ENCODE measurements at places on chromosomes 7 and 10. TPM values are rescaled to one million over a fixed set of nuclear protein-coding genes. Genes with fewer than 3 reads are reported as not detected.

- H3K36me3 ChIP-seq, result no peaks in the 10 kb centered on the region
- peaks cover 31% of the 10 kb centered on the region for H3K27me3 ChIP-seq
- no peaks in the 10 kb centered on the region for H3K4me1 ChIP-seq
- no peak for DNase-seq
- no peak overlapping the region for H3K4me3 ChIP-seq
Observed at GRCh38 chr10:111085690-111086353, 9.0 kb downstream of the ADRA2A start.

GRCh38 chr10:130464426-130464825 lies 328.2 kb downstream of the GLRX3 start:
- peaks cover 4% of the 10 kb centered on the region for H3K36me3 ChIP-seq
- no peak for DNase-seq
- peaks cover 5% of the 10 kb centered on the region for H3K4me1 ChIP-seq
- no peak overlapping the region for H3K4me3 ChIP-seq
- H3K27ac ChIP-seq, result no peak overlapping the region

GRCh38 chr7:26535483-26536007 lies 243.9 kb downstream of the SNX10 start:
- peak overlapping the region; percentile 73 for H3K27ac ChIP-seq
- peaks cover 28% of the 10 kb centered on the region for H3K4me1 ChIP-seq
- H3K4me3 ChIP-seq, result no peak overlapping the region
- DNase-seq, result no peak
- peaks cover 26% of the 10 kb centered on the region for H3K27me3 ChIP-seq

DNA sequence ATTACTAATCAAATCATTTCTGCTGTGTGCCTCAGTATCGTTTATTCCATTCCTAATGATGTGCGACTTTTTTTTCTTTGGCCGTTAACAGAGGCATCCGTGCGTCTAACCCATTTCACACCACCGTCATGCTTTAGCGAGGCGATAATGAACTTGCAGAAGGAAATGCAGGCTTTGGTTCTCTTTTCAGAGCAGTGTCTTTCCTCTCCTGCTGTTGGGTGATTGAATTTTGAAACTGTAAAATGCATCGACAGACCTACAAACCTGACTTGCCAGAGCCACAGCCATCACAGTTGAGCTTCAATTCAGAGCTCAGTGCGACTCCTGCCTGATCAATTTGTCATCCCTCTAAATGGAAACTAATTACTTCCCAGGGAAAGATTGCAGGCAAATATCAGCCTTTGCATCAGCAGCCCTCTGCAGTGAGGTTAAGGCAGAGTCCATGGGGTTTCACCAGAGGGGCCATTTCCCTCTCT lies 486.0 kb upstream of the GALNT17 start:
- H3K27ac ChIP-seq, result no peak overlapping the region
- no peaks in the 10 kb centered on the region for H3K27me3 ChIP-seq
- H3K4me3 ChIP-seq, result no peak overlapping the region
- peaks cover 7% of the 10 kb centered on the region for H3K36me3 ChIP-seq

- no peaks in the 10 kb centered on the region for H3K27me3 ChIP-seq
- DNase-seq, result no peak
- H3K36me3 ChIP-seq, result peaks cover 22% of the 10 kb centered on the region
- no peak overlapping the region for H3K4me3 ChIP-seq
Observed at GRCh38 chr7:86863452-86863851, 196.0 kb downstream of the ELAPOR2 start.

DNA sequence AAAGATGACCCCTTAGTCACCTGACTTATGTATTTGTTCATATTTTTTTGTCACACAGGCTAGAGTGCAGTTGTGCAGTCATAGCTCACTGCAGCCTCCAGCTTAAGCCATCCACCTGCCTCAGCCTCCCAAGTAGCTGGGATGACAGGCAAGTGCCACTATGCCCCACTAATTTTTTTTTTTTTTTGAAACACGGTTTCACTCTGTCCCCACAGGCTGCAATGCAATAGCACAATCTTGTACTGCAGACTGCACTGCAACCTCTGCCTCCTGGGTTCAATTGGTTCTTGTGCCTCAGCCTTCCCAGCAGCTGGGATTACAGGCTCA lies 1.8 kb downstream of the MBLAC1 start:
- H3K36me3 ChIP-seq, result no peaks in the 10 kb centered on the region
- peak overlapping the region; percentile 88 for H3K4me3 ChIP-seq
- peaks cover 29% of the 10 kb centered on the region for H3K4me1 ChIP-seq
- DNase-seq, result no peak
- H3K27ac ChIP-seq, result no peak overlapping the region

DNA sequence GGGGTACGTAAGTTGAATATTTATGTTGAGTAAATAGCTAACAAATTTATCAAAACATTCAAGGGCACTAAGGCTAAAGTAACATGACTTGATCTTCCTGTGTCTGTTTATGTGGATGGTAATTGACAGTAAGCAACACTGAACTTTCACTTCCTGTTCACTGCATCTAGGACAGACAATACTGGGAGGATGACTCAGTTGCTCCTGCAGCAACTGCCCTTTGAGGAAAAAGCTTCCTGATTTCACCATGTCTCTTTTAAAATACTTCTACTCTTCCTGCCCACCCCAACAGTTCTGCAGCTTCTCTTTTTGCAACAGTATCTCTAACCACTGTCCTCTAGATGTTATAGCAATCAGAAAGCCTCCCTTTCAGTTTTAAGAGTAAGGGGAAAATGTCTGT lies 76.6 kb upstream of the HGF start:
- H3K4me1 ChIP-seq, result peaks cover 4% of the 10 kb centered on the region
- DNase-seq, result no peak
- H3K36me3 ChIP-seq, result no peaks in the 10 kb centered on the region
- H3K27me3 ChIP-seq, result no peaks in the 10 kb centered on the region
- H3K27ac ChIP-seq, result peak overlapping the region; percentile 12
- no peak overlapping the region for H3K4me3 ChIP-seq

DNA sequence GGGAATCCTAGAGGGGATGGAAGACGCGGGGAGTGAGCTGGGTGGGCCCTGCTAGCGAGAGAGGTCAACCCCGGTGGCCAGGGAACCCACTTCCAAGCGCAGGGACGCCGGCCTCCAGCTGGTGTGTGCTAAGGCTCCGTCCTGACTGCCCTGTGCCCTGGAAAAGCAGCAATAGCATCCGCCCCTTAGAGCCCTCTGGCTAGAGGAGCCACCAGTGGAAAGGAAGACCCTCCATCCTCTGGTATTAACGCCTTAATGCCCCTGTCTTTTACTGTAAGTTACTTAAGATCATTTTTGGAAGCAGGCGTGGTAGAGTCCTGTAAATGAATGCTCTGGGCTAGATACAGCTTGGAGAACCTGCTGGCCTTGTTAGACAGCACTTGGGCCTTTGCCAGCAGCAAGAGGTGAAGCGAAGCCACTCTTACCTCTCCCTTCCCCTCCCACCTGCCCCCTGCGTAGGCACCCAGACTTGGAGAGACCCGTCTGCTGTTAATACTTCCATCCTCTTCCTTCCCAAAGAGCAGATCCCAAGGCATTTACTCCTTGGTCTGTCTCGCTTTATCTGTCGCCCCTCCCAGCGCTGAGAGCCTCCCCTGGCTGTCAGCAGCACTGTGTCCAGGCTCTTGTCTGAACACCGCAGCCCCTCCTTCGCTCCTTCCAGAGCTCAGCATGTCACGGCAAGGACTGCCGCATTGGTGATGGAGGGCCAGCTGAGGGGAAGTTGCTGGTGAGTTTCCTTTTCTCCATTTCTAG lies 4.6 kb downstream of the REPIN1 start:
- peak overlapping the region; percentile 93 for H3K27ac ChIP-seq
- H3K4me1 ChIP-seq, result peaks cover 55% of the 10 kb centered on the region
- peaks cover 2% of the 10 kb centered on the region for H3K27me3 ChIP-seq
- peaks cover 15% of the 10 kb centered on the region for H3K36me3 ChIP-seq
- DNase-seq, result no peak

DNA sequence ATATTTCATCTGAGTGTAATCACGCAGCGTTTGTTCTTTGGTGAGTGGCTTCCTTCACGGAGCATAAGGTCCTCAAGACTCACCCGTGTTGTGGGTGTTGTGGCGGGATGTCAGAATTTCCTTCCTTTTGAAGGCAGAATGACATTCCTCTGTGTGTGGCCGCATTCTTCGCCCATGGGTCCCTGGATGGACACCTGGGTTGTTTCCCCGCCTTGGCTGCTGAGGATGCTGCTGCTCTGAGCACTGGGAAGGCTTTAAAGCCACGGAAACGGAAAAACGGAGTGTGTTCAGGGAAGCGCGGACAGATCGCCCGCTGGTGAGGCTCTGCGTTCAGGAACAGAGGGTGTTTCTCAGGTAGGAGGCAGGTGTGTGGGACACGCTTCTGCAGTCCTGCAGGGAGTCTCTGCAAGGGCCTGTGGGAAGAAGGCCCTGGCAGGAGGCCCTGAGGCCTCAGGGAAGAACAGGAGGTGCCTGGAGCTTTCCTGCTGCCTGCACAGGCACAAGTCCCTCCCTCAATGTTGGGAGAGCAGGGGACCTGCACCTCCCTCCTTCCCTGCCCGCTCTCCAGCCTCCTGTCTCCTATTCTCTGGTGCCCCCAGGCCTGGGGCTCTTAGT lies 35.7 kb upstream of the SHH start:
- no peak overlapping the region for H3K27ac ChIP-seq
- H3K4me3 ChIP-seq, result no peak overlapping the region
- H3K27me3 ChIP-seq, result no peaks in the 10 kb centered on the region
- no peaks in the 10 kb centered on the region for H3K36me3 ChIP-seq

DNA sequence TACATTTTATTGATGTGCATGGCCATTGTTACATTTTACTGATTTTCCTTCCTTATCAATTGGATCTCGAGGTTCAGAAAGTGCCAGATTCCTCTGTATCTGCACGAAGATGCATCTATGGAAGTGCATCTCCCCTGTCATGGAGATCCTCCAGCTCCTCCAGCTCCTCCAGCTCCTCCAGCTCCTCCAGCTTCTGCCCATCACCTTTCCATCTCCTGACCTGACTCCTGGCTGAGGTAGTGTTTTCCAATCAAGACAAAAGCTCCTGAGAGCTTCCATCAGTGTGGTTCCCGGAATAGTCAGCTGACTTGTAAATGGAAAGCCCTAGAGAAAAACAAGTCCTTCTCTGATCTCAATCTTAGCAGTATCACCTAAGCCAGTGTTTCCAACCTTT lies 90.8 kb upstream of the KLF6 start:
- H3K4me1 ChIP-seq, result peaks cover 11% of the 10 kb centered on the region
- no peak overlapping the region for H3K27ac ChIP-seq
- H3K27me3 ChIP-seq, result no peaks in the 10 kb centered on the region
- no peak overlapping the region for H3K4me3 ChIP-seq

GRCh38 chr7:100221231-100221718 lies 1.5 kb downstream of the PVRIG start:
- DNase-seq, result no peak
- H3K36me3 ChIP-seq, result no peaks in the 10 kb centered on the region
- H3K4me1 ChIP-seq, result peaks cover 4% of the 10 kb centered on the region
- no peaks in the 10 kb centered on the region for H3K27me3 ChIP-seq
- no peak overlapping the region for H3K4me3 ChIP-seq
- H3K27ac ChIP-seq, result no peak overlapping the region

DNA sequence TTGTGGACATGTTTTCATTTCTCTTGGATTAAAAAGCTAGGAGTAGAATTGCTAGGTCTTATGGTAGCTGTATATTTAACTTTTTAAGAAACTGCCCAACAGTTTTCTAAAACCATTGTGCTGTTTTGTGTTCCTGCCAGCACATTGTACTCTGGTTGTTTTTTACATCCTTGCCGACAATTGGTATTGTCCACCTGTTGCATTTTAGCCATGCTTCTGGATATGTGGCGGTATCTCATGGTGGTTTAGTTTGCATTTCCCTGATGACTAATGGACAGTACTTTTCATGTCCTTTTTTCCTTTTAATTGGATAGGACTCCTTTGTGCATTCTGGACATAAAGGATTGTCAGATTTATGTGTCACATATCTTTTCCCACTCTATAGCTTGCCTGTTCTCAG lies 45.5 kb downstream of the STK17A start:
- H3K4me3 ChIP-seq, result no peak overlapping the region
- no peaks in the 10 kb centered on the region for H3K4me1 ChIP-seq
- peaks cover 24% of the 10 kb centered on the region for H3K36me3 ChIP-seq
- no peak overlapping the region for H3K27ac ChIP-seq

GRCh38 chr7:117019786-117020590 lies 66.7 kb downstream of the ST7 start:
- no peak overlapping the region for H3K27ac ChIP-seq
- DNase-seq, result peak; percentile 63
- peaks cover 9% of the 10 kb centered on the region for H3K4me1 ChIP-seq

The ORAI2 gene
- 48.5 TPM for total RNA-seq

The FAM13C gene
- 2.9 TPM for total RNA-seq

The SEPHS1 gene
- total RNA-seq, result 158 TPM

The TCF7L2 gene
- total RNA-seq, result 34.8 TPM

The MMD2 gene
- not detected for total RNA-seq

The PLAC9 gene
- total RNA-seq, result 27.5 TPM

The KCND2 gene
- 0.59 TPM for total RNA-seq

The TYW1 gene
- 19.3 TPM for total RNA-seq

The FRMPD2 gene
- total RNA-seq, result 0.26 TPM

Data from neural crest cell (in vitro differentiated cells).